ENCODE measurements at places on chromosomes 6 and 20.

GRCh38 chr20:64159286-64159680 is 5.0 kb upstream of the MYT1 start:
- no peak for DNase-seq

- DNase-seq: no peak
Measured at GRCh38 chr6:167676666-167677421, 149.9 kb upstream of the AFDN start.

GRCh38 chr20:51144476-51144875 is 121.6 kb upstream of the KCNG1 start:
- DNase-seq: no peak

GRCh38 chr6:106520711-106521401 is 108.4 kb downstream of the RTN4IP1 start:
- peak; percentile 82 for DNase-seq

- no peak for DNase-seq
Measured at GRCh38 chr6:101454106-101454676, 60.7 kb downstream of the GRIK2 start.

GRCh38 chr20:55449091-55449490 is 556.2 kb downstream of the CBLN4 start:
- DNase-seq: no peak

DNA sequence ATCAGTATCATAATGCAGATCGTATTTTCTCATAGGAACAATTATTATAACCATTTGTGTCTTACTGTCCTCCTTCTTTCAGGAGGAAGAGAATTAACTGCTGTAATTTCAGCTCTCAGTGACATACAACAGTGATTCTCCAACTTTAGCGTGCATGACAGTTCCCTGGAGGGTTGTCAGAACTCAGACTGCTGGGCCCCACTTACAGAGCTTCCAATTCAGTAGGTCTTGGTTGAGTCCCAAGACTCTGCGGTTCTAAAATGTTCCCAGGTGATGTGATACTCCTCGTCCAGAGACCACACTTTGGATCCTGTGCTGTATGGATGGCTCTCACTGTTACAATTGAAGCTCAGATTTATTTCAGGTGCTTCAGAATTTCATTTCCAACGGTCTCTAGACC is 72.8 kb downstream of the CAP2 start:
- DNase-seq: no peak
